ENCODE measurements at places on chromosomes 3 and 15.

- DNase-seq, result no peak
Measured at GRCh38 chr3:108453565-108453964, 56.8 kb downstream of the MYH15 start.

DNA sequence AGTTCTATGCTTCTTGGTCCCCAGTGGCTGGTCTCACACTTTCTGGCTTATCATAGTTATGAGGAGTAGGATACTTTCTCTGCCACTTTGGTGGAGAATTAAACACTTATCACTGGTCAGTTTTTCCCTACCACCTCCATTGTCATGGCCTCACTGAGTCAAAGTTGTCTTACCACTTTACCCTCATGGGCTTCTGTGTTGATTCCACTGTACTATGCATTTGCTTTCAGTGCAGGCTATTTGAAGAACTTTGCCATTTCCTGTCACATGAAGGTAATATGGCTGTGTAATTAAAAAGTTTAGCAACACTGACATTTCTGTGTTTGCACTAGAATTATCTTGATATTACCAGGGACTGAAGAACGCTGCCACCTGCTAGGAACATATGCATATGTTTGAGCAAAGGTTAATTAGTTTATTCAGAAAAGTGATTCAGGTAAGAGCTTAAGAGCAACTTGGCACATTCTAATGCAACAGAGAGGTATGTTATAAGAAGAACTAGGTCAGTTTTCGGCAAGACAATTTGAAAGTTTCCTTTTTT is 377.3 kb downstream of the PDCD6IP start:
- no peak for DNase-seq

DNA sequence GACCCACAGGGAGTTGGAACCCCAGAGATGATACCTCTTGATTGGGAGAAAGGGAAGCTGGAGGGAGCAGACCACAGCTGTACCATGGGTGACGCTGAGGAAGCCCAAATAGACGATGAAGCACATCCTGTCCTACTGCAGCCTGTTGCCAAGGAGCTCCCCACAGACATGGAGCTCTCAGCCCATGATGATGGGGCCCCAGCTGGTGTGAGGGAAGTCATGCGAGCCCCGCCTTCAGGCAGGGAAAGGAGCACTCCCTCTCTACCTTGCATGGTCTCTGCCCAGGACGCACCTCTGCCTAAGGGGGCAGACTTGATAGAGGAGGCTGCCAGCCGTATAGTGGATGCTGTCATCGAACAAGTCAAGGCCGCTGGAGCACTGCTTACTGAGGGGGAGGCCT is 201.1 kb downstream of the AKAP13 start:
- no peak for DNase-seq

DNA sequence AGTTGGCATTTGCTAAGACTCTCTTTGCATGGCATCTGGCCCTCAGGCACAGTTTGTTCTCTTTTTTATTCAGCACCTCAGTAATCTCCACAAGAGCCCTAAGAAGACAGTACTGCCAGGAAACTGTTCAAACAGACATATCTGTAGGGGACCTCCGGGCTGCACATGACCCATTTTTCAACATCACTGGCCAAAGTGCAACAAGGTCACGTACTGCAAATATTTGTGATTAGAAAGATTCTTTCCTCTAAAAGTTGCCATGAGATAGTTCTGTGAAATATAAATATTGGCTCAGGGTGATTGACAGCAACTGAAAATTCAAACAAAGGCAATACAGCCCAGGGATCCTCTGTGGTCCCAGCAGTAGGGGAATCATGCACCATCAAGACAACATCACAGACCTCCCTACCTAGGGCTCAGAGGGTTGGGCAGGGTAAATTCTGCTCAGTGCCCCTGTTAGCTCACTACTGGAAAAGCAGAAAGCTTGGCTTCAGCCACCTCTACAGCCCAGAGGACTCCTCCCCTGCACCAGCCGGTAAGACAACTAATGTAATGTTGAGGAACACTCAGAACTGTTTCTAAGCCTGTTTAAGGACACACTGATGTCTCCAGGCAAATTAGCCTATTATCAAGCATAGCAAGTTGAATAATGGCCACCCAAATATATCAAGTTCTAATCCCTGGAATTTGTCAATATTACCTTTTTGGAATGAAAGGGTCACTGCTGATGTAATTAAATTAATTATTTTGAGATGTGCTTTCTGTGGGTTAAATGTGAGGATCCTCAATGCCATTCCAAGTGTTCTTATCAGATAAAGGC is 117.4 kb upstream of the LPP start:
- peak; percentile 14 for DNase-seq

DNA sequence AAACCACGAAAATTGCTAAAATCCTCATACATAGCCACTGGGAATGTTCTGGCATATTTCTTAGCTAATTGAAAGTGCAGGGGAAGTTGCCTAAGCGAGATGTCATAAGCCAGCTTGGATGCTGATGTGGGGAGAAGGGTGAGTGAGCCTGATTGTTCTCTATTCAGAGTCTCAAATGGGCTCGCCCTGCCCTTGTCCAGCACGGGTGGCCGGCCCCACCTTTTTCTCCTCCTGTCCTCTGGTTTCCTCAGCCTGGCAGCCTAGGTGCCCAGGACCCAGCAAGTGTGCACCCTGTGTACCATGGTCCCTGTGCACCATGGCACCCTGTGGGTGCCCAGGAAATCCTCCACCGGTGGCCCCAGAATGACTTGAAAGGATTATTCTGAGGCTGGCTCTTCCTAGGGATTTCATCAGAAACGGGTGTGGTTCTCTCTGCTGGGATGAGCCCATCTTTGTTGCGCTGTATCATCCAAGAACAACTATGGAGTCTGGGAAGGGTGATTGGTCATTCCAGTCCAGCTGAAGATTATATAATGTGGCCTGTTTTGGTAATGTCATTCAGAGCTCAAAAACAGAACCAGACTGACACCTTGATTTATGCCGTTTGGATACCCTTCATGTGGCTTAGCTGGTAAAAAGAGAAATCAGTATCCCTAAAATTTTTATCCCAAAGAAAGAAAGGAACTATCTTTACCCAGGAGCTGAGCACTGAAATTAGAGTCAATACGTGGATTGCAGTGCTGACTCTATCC is 150.8 kb upstream of the BHLHE40 start:
- DNase-seq, result peak; percentile 37

DNA sequence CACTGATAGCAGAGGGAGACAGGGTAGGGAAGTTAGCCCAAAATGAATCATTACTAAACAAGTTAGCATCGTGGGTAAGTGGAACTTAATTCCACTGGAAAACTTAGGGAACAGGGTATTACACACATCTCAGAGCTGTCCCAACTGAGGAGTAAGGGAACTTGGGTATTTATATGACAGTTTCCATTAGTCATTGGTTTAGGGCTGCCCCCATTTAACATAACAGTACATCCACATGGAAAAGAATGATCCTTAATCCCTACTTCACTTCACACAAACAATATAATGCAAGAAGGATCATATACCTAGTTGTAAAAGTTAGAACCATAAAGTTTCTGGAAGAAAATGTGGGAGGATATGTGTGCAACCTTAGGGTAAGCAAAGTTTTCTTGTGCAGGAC is 4.3 kb upstream of the REC114 start:
- DNase-seq, result no peak

Measured in NB4 (cell line).